ENCODE measurements at places on chromosomes 7 and 10.

DNA sequence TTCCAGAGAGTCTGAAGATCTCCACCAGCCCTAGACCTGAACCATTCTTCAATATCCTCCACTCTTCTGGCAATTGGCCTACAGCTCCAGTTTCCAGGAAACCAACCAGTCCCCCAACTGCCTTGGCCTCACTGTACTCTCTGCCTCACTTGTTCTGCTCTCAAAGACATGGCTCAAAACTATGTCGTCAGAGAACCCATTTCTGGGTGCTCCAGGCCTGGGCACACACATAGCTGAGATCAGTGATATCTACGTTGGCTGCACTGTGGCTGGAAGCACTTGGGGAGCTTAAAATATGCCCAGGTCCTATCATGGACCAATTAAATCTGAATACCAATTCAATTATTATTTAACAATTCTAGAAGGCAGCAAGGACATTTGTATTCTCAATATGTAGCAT lies 93.1 kb downstream of the COBL start:
- DNase-seq = no peak

- no peak for DNase-seq
These were observed 785.6 kb downstream of the REEP3 start for GRCh38 chr10:64306729-64307327.

- no peak for DNase-seq
These were observed 10.4 kb downstream of the C10orf105 start for GRCh38 chr10:71708897-71709882.

DNA sequence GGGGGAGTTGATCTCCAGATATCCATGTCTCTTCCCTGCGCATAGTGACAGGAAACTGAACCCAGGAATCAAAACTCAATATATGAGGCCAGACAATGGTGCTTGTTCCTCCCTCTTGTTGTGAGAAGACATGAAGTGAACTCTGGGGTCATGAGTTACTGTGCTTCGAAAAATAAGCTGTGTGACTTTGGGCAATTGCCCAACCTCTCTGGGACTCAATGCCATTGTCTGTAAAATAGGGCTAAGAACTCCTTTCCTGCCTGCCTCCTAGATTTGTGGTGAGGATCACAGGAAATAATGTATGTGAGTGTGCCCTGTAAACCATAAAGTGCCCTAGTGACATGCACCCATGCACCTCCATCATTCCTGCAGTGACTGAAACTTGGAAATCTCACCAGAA lies 48.4 kb downstream of the SYPL1 start:
- no peak for DNase-seq

DNA sequence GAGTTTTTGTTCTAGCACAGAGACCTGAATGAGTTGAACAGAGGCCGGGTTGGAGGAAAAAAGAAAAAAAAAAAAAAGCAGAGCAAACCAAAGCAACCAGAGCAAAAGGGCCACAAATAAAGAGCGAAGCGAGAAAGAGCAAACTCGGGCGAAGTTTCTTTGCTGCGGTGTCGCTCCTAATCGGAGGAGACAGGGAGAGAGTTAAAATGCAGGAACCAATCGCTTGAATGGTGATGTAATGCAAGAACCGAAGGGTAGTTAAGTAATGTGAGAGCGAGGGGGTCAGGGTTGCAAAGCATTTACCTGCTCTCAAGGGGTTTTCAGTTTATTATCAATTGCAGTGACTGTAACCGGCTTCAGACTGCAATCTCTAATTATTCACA lies 271.7 kb downstream of the TRIL start:
- DNase-seq = peak; percentile 58

- no peak for DNase-seq
These were observed 79.2 kb upstream of the GNA12 start for GRCh38 chr7:2923291-2923781.

DNA sequence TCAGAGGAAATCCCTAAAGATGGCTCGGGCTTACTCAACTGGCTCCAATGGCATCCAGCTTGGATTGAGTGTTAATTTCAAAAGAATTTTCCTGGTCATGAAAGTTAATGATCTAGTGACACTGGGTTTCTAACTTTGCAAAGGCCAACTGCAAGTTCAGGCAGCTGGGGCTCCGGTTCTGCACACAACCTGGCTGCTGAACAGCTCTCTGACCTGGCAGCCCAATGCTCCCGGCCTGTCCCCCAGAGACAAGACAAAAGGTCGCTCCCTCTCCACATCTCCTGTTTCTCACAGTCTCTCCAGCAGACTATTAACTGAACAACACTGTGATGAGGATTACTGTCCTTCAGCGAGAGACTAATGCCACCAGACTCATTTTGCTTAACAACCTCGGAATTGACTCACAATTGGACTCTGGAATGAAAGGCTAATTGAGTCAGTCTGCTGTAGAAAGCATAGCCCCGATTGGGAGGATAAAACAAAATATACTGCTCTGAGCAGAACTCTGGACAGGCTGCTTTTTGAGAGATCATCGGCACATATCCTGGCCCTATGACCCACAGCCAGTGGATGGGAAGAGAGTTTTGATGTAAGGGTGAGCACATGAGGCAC lies 174.5 kb downstream of the GFRA1 start:
- no peak for DNase-seq

DNA sequence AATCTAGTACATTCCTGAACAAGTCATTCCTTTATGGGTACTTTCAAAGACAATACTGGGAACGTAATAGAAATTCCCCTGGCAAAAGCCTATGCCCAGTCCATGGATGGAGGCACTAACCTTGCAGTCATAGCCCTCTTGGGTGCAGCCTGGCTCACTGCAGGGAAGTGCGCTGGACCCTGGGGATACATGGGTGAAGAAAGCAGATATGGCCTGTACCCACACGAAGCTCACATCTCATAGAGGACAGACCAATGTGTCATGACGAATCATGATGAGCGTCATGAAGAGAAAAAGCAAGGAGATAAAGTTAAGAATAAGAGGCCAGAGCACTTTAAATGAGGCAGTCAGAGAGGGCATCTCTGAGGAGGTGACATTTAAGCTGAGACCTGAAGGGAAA lies 11.8 kb downstream of the PRLHR start:
- no peak for DNase-seq

GRCh38 chr10:23516530-23516929 lies 77.7 kb downstream of the OTUD1 start:
- no peak for DNase-seq

GRCh38 chr10:46224414-46224682 lies 62.4 kb upstream of the ANTXRL start:
- no peak for DNase-seq

DNA sequence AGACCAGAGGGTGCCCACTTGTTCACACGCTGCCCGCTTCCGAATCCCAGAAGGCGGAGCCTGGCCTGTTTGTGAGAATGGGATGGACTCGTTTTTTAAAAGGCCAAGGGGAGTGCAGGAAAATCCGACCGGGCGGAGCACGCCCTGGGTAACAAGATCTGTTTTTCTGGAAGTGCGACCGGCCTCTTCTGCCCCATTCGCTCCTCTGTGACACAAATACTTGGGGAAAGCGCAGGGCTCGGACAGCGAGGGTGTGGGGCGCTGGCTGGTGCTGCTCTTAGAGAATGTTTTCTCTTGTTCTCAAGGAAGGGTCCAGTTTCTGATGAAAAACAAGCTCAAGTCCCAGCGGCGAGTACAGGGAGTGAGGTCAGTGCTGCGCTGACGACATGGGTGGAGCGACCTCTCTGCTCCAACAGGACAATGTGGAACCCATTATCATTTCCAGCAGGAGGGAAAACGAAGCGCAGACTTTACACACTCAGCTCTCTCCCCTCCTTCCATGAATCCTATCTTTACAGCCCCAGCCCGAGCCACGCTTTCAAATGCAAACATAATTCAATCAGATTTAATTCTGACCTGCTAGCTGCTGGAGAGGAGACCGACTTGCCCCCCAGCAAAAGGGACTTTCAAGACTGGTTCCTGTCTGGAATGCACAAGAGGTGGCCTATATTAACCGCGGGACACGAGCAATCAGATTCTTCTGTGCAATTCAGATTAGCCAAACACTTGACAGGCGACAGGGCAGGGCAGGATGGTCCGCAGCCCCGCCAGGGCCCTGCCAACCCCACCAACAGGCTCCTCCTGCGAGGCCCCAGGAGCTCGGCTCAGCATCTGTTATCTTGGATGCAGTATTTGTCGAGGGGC lies 1.1 kb downstream of the RADIL start:
- DNase-seq = peak; percentile 8

DNA sequence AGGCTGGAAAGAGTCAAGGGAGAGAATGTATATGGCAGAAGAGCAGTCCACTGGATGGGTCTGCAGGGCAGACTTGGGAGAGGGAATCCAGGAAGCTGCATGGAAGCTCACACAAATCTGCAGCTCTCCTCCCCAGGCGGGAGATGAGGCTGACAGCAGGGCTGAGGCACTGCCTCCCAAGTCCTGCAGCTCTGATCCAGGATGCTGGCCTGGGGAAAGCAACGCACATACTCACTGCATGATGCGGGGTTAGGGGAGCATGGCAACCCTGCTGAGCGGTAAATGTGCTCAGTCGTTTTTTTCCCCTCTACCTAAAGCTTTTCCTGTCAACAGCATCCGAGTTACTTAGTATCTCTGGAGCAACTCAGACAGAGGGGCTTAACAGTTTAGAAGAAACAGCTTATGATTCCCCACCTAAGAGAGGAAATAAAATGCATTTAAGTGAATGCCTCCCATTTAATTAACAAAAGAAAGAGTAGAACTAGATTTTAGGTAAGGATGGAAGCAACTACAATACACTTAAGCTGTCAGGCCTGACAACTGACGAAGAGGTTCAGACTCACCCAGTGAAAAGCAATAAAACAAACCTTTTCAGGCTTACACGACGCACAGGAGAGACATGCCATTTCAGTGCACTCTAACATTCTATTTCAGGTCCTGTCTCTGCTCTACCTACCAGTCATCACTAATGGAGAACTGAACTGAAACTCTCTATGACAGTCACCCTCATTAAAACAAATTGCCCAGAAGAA lies 37.0 kb downstream of the CHCHD3 start:
- no peak for DNase-seq

DNA sequence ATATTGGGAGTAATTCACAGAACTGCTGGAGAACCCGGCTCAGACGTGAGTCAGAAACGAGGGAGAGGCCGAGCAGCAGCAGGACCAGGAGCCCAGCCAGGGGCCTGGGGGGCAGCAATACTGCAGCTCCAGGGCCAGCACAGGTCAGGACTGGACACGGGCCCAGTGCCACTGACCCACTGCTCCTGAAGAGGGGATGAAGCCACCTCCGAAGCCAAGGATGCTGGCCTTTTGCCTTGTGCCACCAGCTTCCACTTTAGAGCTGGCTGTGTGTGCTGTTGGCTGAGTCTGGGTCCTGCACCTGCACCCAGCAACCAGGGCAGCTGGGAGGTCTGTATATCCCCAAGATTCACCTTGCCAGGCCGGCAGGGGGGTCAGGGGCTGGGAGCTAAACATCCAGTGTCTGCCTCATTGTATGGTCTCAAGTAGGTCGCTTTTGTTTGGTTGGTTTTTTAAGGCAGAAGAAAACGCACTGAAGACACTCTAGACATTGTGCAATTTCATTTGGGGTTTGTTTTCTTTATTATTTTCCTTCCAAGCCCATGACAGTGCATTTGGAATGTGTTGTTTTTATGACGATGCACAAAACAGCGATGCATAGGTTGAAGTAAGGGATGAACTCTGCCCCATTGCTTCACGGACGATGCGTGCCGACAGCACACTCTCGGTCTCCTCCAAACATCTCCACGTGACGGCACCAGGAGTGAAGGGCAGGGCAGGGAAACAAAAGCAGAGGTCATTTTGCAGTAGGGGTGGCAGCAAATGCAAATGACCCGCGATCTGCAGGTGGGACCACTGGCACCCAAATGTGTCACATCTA lies 27.7 kb upstream of the INSIG1 start:
- no peak for DNase-seq

- DNase-seq = no peak
These were observed 7.8 kb downstream of the UBE2D4 start for GRCh38 chr7:43933902-43934560.

GRCh38 chr7:81611040-81611439 lies 158.8 kb downstream of the HGF start:
- DNase-seq = no peak

GRCh38 chr10:32161586-32161985 lies 105.4 kb upstream of the KIF5B start:
- DNase-seq = no peak

- no peak for DNase-seq
These were observed 21.4 kb upstream of the GSDME start for GRCh38 chr7:24778543-24779282.

- no peak for DNase-seq
These were observed 378.9 kb upstream of the AUTS2 start for GRCh38 chr7:69219381-69219780.

- DNase-seq = no peak
These were observed 80.7 kb downstream of the ZRANB1 start for GRCh38 chr10:125022671-125023070.

DNA sequence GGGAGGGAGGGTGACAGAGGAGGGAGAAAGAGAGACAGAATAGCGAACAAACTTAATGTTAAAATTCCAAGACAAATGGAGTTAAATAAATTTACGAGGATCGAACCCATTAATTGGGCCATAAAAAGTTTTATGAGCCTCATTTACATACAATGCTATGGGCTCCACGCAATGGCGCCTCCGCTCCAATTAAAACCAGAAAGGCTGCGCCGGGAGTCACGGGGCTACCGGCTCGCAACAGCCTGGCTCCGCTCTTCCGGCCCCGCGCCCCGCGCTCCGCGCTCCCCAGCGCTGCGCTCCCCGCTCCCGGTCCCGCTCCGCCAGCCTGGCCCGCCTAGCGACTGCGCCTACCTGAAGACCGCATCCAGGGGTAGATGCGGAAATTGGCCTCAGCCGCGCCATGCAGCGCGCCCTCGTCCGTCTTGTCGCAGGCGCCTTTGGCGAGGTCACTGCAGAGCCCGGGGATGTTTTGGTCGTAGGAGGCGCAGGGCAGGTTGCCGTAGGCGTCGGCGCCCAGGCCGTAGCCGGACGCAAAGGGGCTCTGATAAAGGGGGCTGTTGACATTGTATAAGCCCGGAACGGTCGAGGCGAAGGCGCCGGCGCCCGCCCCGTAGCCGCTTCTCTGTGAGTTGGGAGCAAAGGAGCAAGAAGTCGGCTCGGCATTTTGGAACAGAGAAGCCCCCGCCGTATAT lies 513 bp downstream of the HOXA7 start:
- DNase-seq = no peak

- no peak for DNase-seq
These were observed 21.7 kb downstream of the PLAU start for GRCh38 chr10:73932620-73933112.

GRCh38 chr10:44069573-44069972 lies 315.3 kb downstream of the CXCL12 start:
- DNase-seq = no peak

- peak; percentile 31 for DNase-seq
These were observed 8.4 kb upstream of the PGAM2 start for GRCh38 chr7:44073664-44074348.

GRCh38 chr10:63829020-63829419 lies 307.8 kb downstream of the REEP3 start:
- no peak for DNase-seq

Data from non-pigmented ciliary epithelial cell (primary cell).